ENCODE measurements at places on chromosomes 1 and 21.

GRCh38 chr1:6235296-6235677 lies 477 bp downstream of the ICMT start:
- no peak for DNase-seq

DNA sequence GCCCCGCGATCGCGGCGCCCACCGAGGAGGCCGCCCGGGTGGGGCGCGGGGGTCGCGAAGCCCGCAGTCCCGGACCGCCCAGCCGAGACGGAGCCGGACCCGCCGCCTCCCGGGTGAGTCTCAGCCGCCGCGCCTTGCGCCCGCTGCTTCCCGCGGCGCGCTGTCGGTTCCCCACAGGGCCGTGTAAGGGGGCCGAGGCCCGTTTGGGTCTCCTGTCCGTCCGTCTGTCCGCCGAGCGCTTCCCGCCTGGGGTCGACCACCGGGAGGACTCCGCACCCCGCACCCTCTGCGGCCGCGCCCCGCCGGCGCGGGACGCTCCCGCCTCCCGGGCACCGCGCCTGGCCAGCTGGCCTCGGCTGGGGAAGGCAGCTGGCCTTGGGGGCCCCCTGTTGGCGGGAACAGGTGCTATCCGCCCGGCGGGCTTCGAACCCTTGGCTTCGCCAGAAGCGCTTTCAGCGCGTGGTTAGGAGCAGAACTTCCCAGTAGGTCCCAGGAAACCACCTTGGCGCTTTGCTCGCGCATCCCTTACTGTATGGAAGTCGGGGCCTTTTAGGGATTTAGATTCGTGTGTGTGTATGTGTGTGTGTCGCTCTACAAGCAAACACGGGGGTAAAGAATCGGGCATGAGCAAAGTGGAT lies 414 bp downstream of the TMEM51 start:
- no peak for DNase-seq

- DNase-seq: no peak
Measured at GRCh38 chr1:63790989-63791388, 17.2 kb downstream of the ROR1 start.

- DNase-seq: no peak
Measured at GRCh38 chr21:35783721-35784120, 276.6 kb downstream of the SETD4 start.

DNA sequence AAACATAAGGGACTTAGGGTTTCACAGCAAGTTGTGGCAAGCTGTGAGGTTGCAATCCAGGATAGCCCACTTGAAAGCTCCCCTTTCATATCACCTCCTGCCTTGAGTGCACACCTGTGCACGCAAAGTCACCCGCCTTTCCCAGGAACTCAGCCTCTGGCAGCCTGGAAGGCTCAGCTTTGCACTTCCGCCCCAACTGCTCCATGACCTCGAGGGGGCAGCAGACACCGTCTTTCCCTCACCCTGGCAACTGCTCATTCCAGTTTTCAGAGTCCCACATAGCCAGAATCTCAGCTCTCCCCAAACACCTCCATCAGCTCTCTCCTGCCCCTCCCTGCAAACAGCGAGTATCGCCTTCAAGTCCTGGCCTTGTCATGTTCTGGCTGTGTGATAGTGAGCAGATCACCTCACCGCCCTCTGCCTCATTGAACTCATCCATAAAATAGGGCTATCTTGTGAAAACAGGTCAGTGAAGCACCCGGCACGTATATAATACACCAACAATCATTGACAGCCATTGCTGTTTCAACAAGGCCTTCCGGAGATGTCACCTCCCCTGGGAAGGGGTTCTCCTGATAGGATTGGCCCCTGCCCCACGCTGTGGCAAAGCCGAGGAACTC lies 32.2 kb upstream of the EPB41 start:
- DNase-seq: peak; percentile 90

DNA sequence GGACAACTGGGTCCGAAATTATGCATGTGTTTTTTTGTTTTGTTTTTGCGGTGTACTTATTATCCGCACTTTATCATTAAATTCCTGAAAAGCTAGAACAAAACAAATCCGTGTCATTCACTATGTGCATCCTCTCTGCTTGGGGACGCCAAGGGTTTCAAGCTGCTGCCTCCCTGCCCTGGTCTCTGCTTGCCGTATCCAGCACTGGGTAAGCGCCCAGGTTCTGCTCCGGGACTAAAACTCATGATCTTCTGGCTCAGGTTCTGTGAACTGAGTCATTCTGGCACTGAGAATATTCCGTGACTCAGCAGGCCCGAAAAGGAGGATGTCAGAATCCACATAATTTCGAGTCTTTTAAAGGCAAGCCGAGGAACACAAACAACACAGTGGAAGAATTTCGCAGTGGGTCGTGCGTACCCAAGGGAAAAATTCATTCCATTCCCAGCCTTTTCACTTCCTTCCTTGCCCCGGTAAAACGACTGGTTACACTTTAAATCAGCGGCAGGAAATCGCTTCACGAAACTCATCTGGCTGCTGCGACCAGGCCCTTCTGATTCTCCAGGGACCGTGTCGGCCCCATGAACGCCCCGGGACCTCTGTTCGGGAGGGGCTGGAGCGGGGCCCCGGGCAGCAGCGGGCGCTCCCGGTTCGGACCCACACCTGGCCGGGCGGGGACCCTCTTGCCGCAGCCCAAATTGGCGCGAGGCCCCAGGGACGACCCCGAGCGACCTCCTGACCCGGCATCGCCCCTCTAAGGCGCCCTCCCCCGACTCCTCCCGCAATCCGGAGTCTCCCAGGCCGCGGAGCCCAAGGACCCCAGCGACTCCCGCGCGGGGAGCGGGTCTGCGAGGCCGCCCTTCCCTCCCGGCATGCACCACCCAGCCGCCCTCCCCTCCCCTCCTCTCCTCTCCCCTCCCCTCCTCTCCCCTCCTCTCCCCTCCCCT lies 746 bp upstream of the LAMC1 start:
- peak; percentile 29 for DNase-seq

DNA sequence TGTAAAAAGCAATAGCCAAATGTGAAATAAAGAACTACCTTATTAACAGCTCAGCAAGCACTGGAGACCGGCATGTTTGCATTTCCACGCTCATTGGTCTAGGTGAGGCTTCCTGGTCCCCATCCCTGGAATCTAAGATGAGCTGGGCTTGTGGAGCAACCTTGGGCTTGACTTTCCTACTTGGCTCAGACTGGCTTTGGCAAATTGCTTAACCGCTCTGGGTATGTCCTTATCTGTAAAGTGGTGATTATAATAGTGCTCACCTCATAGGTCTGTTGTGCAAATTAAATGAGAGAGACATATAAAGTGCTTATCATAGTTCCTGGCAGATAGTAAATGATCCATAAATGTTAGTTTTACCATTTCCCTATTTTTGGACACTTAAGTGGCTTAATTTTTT lies 49.4 kb upstream of the CACNA1E start:
- no peak for DNase-seq

GRCh38 chr1:4105300-4105880 lies 205.3 kb upstream of the C1orf174 start:
- DNase-seq: no peak

- no peak for DNase-seq
Measured at GRCh38 chr1:154862907-154863306, 7.2 kb downstream of the KCNN3 start.

- DNase-seq: no peak
Measured at GRCh38 chr1:28027238-28027637, 61.2 kb downstream of the EYA3 start.

DNA sequence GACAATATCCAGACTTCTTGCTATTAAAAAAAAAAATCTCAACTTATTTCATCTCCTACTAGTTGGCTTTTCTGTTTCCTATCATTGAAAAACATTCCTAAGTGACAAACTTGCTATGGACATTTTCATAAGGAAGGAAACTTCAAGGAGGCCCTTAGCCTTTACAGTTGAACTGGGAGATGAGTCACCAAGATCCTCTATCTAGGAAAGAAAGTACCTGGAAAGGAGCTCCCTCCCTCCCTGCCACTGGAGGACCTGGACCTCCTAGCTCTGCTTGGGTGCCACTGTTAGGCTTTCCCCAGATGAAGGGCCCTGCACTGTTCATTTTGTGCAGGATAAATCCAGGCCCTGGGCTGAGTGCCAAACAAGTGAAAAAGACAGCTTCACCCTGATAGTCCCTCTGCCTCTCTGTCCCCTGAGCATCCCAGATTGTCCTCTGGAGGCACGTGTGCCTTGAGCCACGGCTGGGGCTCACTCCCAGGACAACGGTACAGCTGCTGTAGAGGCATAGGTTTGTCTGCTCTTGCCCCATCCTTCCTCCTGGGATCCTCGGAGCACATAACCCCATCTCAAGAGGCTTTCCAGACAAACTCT lies 40.2 kb upstream of the SOX13 start:
- DNase-seq: no peak

GRCh38 chr1:5410652-5411051 lies 581.6 kb downstream of the NPHP4 start:
- DNase-seq: no peak

DNA sequence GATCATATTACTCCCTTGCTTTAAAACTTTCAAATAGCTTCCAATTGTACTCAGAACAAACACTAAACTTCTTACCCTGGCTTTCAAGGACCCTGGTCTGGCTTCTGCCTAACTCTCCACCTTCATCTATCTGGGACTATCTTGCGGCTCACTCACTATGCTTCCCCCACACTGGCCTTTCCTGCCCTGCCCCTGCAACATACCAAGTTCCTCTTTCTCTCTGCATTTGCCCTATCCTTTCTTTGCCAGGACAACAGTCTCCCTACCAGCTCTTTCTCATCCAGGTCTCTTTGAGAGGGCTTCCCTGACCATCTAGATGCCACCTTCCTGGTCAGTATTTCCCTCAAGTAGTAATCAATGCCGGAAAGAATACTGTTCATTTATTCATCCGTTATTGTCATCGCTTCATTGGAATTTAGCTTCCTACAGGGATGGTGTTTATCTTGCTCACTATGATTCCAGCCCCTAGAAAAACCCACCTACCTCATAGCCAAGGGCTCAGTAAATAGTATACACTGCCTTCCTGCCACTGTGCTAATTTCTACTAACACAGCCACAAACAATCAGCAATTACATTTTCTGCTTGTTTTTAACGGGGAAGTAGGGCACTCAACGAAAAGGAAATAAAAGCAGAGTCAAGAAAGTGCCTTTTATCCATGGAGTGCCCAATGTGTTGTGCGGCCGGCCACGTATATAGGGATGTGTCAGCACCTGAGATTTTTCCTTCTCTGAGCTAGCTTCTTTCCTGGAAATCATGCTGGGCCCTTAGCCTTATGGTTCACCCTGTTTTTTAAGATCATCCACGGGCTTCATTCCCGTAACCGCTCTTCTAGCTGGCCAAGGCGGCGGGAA lies 521 bp upstream of the CDC7 start:
- no peak for DNase-seq

GRCh38 chr1:184641894-184642293 lies 112.8 kb downstream of the EDEM3 start:
- no peak for DNase-seq

- DNase-seq: peak; percentile 100
Measured at GRCh38 chr1:39691383-39692151, at the start of gene HPCAL4. HPCAL4 (minus strand) TSS chr1:39691433; CDS start chr1:39684603, 6,830 bp downstream.

- DNase-seq: no peak
Measured at GRCh38 chr1:86705665-86705985, 1.2 kb downstream of the SH3GLB1 start.

GRCh38 chr1:9250411-9251381 lies 16.1 kb downstream of the H6PD start:
- no peak for DNase-seq

GRCh38 chr1:223031733-223032601 lies 111.1 kb downstream of the TLR5 start:
- no peak for DNase-seq

DNA sequence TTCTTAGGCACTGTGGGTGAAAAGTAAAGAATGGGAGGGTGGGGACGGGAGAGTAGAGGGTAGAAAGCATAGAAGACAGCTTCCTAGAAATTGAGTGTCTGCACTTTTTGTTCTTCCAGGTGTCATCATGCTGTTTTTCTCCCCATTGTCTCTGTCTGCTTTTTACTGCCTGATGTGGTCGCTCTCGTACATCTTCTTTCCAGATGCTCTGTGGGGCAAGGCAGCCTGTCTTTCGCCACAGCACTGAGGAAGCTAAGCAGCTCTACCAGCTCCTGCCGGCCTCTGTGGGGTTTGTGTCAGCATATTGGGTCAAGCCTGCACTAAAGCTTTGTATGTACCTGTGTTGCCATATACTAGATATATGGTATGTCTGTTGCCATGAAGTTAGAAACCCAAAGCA lies 13.2 kb downstream of the TMEM269 start:
- no peak for DNase-seq

GRCh38 chr1:156407344-156407743 lies 38.3 kb downstream of the RHBG start:
- DNase-seq: peak; percentile 91

- DNase-seq: no peak
Measured at GRCh38 chr21:37268186-37268503, 1.0 kb upstream of the VPS26C start.

DNA sequence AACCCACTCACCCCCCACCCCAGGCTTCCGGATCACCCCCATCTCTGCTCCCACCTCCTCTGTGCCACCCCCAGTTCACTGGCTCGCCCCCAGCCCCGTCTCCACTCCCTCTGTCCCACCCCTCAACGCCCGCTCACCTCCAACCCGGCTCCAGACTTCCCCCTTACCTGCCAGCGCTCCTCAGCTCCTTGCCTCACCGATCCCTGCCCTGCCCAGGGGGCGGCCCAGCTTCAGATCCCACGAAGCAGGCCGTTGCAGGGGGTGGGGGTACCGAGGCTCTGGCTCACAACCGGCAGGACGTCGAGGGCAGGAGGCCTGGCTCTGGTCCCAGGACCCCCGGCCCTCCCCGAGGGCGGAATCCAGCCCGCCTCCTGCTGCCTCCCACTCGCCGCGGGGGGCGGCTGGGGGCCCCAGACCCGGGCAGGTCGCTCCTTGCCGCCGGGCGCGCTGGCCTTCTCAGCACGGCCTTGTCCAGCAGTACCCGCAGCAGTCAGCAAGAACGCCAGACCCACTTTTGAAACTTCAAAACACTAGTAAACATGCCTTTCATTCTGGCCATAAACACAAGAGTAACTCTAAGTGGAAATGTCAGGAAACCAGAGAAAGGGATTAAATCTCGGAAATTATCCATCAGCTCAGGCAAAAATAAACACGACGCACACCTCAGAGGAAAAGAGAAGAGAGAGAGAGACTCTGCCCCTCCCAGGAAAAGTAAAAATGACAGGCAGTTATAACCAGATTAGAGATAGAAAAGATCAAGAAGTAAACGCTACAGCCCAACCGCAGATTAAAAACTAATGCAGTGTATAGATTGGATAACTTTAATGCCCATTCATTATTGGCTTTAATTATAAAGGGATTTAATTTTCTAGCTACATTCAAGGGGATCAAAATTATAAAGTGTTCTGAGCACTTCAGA lies 1.0 kb upstream of the FAM89A start:
- DNase-seq: no peak
